Coronary artery (tissue), 2 donors: ENCODE measurements at places on chromosomes 7 and 10.

DNA sequence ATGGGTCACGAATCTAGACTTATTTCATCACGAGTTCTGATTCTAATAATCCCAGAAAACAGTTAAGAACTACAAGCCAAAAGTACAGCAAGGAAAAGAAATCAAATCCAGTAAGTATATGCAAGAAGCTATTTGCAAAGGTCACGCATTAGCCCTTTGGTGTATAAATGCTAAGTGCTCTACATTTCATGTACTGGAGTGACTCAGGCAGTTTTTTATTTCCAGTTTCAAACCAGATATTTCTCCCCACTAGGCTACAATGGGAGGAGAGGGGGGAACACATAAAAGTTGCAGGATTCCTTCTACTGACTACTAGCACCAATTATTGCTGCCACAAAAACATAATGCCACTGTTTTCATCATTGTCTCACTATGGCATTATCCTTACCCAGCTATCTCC is 148.0 kb downstream of the NRCAM start:
- no peak for DNase-seq

GRCh38 chr10:91614225-91614624 is 18.6 kb downstream of the PPP1R3C start:
- DNase-seq: no peak

GRCh38 chr10:3829156-3830050 is 44.4 kb upstream of the KLF6 start:
- DNase-seq: no peak

GRCh38 chr10:24951201-24952142 is 934 bp downstream of the PRTFDC1 start:
- no peak for DNase-seq

GRCh38 chr7:151518105-151518946 is 1.4 kb downstream of the RHEB start:
- peak; percentile 80 for DNase-seq

DNA sequence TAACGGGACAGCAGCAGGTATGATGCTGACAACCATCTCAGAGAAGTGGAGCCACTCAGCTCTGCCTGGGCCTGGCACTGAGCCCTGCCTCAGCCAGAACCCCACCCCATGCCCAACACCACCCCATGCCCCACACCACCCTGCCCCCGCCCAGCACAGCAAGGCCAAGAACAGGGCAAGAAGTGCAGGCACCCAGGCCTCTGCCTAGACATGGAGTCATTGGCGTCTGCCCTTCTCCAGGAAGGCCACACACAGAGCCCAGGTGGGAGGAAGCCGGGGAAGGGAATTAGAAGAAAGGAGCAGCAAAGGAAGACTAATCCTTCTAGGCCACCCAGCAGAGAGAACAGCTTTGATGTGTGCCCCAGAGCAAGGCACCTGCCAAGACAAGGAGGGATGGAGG is 18.9 kb downstream of the CAMK2G start:
- DNase-seq: no peak

DNA sequence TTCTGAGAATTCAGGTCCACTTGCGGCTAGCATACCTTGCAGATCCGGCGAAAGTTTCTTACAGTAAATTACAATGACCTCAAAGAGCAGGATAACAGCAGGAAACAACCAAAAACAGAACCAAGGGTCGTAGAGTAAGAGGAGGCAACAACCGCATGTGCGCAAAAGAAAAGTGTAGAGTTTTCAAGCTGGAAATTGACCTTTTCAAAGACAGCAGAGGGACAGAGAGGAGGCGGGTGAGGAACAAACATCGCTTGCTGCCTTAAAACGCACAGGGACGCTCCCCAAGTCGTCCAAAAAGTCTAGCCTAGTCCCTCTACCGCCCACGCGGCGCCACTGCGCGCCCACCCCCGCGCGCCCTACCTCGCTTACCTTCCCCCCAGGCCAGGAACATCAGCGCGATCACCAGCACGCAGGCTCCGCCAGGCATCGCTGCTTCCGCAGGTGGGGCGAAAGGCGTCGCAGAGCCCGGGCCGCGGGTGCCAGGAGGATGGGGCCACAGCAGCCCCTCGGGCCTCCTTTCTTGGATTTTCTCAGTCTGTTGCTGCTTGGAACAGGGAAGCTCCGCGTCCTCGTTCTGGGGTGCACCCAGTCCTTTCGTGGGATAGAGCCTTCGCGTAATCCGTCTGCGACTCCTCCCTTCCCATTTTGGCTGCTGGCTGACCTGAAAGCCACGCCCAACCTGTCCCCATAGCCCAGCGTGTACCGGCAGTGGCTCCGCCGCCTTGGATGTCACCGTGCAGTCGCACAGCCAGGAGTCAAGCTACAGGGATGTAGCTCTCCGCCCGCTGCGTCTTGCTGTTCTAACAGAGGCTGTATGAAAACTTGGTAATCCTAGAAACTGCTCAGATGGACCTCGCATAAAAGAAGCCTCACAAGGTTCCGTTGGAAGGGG is at the start of gene VWDE:
Gene VWDE, minus strand, starts transcription at position 579 of the 895 bp plus-strand sequence. Its CDS starts 149 bp downstream, at position 430.
- DNase-seq: no peak

- DNase-seq: no peak
These were observed 591.4 kb downstream of the PARD3 start for GRCh38 chr10:34223658-34224057.

- DNase-seq: no peak
These were observed 131.1 kb downstream of the KCND2 start for GRCh38 chr7:120404042-120404441.

DNA sequence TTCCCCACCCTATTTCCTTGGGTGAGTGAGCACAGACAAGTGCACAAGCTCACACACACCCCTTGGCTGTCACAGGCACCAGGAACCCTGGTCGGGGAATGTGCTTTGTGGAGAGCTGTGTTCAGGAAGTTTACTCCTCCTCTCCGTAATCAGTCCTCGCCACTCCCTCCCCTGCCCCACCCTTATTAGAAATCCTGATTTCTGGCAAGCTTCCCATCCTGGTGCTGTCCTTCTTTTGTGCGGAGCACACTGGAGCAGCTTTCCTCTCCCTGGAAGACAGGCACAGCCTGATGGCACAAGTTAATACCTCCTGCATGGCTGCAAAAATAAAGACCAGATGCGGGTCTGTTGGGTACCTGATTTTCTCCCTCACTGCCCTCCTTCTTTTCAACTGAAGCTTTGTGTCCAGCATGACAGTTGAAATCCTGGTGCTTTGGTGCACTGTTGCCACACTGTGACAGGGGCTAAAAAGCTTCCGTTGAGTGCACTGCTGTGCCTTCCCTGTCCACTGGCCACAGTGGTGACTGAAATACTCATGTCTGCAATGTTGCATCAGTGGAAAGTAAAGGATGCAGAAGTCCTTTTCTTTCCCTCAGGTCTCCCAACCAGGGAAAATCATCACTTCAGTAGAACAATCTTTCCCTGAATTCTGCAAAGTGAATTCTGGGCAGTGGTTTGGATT is 55.0 kb downstream of the LRRC4 start:
- no peak for DNase-seq

DNA sequence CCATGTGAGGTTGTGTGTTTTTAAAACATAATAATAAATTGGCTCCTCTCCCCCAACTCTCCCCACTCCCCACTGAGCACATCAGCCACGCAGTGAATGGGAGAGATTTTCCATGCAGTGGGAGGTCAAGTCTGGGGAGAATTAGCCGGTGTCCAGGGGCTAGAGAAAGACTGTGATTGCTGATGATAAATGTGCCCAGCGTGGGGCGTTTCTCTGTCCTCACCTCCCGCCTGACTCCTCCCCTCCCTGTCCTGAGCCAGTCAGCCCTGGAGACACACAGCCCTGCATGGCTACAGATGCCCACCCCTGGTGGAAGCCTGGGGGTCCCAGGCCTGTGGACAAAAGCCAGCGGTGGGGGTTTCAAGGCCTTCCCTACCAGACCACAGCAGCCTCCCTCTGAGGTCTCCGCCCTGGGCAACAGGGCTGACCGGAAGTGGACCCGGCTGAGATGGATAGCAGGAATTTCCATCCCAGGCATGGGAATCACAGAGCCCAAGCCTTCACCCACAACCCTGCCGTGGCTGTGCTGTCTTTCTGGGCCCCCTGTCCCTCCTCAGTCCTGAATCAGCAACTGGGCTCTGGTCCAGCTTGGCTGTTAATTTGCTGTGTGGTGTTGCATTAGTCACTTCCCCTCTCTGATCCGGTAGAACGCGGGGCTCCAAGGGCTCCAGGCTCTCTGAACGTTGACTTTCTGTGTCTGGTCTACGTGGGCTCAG is 46.8 kb upstream of the SLC29A3 start:
- no peak for DNase-seq

DNA sequence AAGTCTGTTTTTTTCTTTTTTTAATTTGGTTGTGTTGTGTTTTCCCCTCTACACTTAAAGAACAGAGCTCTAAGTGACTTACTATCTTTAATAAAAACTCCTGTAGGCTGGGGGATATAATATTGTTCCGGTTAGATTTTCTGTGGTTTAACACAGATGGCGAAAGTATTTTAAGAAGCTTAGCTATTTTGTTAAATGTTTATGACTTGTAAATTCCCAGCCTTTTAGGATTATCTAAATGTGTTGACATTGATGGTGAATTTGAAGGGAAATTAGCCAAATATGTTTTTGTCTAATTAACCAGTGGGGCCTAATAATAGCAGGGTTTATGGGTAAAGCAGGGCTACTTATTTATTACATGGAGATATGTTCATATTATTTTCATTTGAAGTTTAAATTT is 538.5 kb downstream of the INHBA start:
- DNase-seq: no peak

GRCh38 chr7:39453743-39454355 is 112.4 kb upstream of the YAE1 start:
- no peak for DNase-seq

DNA sequence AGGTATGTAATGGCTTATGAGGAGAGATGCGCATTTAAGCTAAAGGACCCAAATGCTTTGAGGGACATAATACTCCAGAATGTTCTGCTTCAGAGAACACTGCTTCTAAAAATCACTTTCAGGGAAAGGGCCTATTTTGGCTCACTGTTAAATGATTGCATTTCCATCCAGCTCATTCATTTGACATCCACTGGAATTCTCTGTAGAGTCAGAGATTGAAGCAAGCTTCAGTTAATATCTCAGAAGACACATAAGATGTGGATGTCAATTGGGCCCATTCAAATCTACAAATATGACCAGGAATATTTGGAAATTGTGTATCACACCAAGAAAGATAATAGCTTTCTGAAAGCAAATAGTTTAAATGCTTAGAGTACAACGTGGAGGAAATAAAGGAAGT is 209.9 kb upstream of the VSTM2A start:
- DNase-seq: no peak

DNA sequence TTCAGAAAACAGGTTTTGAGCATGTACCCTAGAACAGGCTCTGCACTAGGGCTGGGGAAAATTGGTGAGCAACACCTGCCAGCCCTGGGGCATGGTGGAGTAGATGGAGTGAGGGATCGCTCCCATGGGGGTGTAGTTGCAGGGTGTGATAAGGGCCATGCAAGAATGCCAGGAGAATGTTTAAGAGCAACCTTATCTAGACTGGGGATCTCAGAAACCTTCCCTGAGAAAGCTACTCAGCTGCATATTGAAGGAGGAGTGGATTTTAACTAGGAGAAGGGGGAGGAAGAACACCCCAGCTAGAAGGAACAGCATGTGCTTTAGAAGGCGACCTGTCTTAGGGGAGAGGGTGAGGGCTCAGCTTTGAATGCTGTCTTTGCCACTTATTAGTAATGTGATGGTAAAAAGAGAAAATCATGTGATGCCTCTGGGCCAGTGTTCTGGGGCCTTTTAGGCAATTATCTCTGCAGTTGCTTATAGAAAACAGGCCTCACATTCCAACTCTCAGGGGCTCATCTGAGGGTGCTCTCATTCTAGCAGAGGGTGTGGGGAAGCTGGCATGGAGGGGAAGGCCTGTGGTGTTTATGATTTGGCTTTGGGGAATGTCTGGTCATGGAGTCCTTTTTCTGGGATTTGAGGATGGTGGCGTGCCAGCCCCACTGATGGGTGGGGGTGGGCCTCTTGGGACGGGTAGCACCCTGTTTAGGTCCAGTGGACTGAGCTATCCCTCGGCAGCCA is 225.4 kb downstream of the BMPER start:
- DNase-seq: no peak

DNA sequence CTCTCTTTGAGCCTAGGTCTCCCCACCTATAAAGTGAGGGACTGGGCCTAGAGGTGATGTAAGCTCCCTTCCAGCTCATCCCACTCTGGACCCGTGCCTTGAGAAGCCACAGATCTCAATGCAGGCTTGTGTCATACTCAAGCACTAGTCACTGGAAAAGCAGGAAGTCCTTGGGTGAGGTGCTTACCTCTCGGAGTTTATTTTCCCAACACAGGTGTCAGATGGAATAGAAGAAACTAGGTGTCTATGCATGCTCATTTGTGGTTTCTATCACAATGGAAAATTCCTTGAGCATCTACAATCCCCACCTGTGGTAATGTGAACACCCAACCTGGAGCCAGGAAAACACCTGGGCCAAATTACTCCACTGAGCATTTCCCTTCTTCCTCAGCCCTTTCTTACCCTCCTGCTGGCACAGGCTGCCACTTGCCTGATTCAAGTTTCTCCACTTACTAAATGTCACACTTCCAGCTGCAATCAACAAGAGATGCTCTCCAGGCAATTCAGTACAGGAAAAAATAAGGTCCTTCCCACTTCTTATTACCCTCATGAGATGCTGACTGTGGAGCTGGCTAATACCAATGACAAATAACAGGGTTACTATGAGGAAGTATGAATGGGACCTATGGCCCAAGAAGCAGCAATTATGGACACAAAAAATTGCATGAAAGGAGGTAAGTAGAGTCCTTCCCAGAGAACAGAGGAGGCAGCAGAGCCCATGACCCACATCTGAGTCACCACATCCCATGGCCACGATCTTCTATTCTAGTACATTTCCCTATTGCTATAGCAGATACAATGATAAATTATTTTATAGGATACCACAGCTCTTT is 13.1 kb downstream of the LSM5 start:
- DNase-seq: no peak

- no peak for DNase-seq
These were observed 2.8 kb downstream of the COPS6 start for GRCh38 chr7:100091411-100092181.

DNA sequence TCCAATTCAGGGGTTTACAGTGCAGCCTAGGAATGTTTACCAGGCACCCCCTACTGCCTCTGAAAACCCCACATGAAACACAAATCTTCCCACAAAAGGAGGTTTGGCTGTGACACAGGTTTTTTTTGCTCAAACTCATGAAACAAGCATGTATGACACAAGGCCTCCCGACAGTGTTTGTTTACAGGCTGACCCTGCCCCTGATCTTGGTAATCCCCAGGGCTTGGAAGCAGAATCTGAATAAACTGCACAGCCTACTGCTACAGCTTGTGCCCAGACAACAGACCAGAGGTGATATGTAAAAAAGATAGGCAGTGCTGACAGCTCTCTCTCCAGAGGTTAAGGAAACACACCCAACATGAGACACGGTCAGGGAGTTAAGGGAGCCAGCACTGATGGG is 184.2 kb downstream of the KMT2E start:
- DNase-seq: no peak

- no peak for DNase-seq
These were observed 65.9 kb downstream of the PRKCQ start for GRCh38 chr10:6514180-6514579.
